ENCODE measurements at places on chromosomes 3 and 15.

DNA sequence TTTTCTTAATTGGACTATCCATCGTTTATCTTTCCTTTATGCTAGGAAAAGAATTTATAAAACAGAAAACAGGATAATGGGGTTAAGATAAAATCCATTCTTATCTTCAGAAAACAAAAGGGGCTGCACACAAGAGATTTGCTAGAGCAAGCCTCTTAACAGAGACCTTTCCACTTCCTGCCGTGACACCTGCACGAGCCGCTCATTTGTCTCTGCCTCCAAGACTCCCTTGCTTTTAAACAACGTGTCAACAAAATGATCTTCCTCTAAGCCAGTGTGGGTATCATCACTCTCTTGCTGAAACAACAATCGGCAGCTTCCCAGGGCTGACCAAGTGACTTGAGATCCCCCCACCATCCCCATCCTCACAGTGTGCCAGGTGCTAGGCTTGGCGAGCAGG, 33.1 kb downstream of the GABRB3 start:
- DNase-seq = no peak

DNA sequence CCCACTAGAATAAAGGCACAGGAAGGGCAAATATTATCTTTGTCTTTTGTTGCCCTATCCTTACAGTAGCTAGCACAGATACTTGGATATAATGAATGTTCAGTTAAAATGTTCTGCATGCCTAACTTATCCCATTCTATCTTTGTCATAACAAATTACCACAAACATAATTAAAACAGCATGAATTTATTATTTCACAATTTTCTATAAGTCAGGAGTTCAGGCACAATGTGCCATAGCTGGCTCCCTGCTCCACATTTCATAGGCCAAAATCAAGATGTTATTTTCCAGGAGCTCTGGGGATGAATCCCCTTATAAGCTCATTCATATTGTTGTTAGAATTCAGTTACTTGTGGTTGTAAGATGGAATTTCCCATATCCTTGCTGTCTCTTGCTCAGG, 975.5 kb downstream of the IGSF11 start:
- DNase-seq = no peak

- DNase-seq = no peak
These were observed 18.2 kb downstream of the HRG start for GRCh38 chr3:186683979-186684378.

DNA sequence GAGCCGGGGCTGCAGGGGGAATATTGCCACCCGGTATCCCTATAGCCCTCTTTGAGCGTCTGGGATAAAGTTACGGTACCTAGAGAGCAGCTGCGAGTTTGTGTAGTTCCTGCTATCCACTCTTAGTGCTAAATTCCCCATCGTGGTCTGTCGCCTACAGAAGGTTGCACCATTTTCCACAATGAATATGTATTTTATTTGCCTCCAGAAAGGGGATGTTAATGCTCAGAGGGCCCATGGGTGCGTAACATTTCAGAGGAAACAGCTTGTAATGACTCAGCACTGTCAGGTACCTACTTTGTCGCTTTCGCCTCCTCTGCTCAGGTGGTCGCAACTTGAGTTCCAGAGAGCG, 1.1 kb downstream of the SLCO3A1 start:
- no peak for DNase-seq

DNA sequence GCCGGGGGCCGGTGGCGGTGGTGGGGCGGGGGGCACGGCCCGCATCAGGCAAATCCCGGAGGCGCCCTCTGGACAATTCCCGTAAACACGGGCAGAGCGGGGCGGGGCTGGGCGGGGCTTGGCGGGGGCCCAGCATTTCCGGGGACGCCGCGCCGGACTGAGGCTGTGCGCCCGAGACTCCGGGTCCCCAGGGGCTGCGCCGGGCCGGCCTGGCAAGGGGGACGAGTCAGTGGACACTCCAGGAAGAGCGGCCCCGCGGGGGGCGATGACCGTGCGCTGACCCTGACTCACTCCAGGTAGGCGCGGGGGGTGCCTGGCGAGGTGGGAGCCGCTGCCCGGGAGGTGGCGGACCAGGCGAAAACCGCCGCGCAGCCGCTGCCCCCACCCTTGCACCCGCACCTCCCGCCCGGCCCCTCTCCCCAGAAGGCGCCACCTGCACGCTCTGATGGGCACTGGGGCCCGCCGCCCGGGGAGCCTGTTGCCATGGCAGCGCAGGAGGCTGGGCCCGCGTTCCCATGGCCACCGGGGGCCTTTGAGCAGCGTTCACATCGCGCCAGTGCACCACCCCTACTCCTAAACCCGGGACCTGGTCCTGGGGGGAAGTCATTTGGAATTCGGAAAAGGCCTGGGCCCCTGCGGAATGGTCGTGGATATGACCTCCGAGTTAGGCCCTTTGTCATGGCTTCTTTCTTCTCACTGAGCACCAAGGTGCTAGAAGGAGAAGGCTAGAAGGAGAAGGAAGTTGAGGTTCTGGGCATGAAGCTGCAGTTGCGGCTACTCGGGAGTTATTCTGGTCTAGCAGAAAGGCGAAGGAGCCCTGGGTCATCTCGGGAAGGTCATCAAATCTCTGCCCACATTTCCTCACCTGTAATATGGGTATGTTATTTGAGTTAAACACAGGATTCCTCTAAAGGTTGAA, 16.1 kb upstream of the SEMA4B start:
- DNase-seq = peak; percentile 57

DNA sequence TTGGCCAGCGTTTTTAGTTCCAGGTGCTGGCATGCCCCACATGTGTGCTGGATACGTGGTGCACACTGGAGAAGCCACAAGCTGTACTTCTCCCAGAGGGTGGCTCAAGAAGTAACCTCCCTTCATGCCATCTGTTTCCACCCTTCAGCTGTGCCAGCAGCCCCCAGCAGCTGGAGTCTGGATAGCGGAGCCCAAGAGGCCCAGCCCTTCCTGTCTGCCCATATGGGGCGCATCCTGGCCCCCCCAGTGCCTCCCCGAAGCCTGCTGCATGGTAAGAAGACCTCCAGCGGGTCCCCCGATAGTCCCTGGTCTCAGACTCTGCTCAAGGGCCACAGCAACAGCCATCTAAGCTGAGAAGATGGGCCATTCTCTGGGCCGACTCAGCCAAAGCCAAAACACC, 5.8 kb upstream of the MANF start:
- no peak for DNase-seq

GRCh38 chr3:171810629-171811294, 479 bp upstream of the PLD1 start:
- no peak for DNase-seq
